ENCODE measurements at places on chromosomes 4 and X.
A peak's percentile ranks its signal among the peaks of the same experiment; 100 is the strongest.

GRCh38 chr4:3686753-3687152 is 79.4 kb upstream of the ADRA2C start:
- DNase-seq = no peak

GRCh38 chr4:128475597-128475996 is 188.0 kb upstream of the PGRMC2 start:
- DNase-seq = no peak

DNA sequence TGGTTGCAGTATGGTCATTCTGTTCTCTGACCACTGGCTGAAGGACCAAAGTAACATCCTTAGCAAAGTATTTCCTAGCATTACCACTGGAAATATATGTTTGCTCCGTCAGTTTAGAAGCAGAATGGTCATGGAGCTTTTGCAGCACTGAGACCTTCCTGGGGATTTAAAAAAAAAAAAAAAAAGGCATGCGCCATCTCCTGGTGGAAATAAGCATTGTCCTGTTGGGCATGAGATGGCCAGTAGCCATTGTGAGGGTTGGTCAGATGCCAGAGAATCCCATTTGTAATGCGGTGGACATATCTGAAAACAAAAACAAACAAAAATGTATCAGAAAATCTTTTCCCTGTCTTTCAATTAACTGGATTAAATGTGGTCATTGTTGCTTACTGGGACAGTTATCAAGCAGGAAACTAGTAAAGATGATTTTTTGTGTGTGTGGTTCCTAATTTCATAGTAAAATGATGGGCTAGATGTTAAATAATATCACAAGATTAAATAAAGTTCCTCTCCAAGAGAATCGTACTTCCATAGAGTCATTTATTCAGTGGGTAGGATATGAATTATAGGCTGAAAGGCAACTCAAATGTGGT is 139.6 kb downstream of the SOWAHB start:
- peak; percentile 33 for DNase-seq

DNA sequence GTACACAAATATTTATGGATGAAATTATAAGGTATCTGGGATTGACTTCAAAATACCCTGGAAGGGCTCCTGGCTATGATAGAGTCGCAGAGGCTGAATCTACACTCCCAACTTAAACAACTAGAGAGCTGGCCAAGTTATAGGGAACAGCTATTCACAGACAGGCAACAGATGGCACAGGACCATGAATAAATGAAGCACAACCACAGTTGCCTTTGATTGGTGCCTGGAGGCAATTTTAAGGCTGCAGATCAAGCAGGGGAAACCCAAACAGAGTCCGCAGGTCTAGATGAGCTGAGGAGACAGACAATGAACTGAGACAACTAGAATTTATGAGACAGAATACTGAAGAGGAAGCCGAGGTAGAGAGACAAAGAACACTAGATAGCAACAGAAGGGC is 155.9 kb downstream of the EVC2 start:
- DNase-seq = no peak

DNA sequence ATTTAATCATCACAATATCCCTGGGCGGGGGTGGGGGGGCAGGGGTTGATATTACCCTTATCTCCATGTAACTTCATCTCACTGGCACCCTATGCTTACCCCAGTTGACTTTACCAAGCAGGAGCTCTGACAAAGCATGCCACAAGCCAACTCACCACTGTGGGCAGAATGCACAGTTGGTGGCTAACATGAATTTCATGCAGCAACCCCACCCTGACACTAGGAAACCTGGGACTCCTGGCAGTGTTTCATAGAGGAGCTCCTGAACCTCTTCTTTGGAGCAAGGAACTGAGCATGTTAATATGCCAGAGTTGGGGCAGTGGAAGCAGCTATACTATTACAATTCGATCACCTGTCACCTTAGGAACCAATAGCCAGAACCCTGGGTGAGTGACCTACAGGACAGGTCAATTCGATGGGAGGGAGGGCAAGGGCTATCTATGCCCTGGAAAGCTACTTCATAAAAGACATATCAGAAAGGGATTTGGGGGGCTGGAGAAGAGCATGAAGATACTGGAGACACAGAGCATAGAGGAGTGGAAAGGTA is 97.2 kb upstream of the ACSL4 start:
- DNase-seq = no peak

GRCh38 chrX:124502166-124502565 is 155.8 kb downstream of the SH2D1A start:
- no peak for DNase-seq

GRCh38 chr4:88333741-88334405 is 44.8 kb upstream of the HERC6 start:
- no peak for DNase-seq

DNA sequence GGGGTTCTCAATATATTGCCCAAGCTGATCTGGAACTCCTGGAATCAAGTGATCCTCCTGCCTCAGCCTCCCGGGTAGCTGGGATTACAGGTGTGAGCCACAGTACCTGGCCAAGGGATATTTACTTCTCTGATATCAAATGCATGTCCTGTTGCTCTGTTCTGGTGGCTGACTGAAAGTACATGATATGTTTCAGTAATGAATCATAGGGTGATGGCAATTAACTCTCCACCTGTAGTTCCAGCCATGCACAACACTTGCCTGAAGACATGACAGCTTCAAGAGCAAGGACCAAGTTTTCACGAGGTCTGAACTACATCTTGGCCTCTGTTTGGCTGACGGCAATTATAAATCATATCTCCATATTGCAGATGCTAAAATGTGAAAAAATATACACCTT is 9.1 kb downstream of the ZCCHC4 start:
- no peak for DNase-seq

- no peak for DNase-seq
These were observed 52.9 kb upstream of the PAGE5 start for GRCh38 chrX:55167124-55167803.

DNA sequence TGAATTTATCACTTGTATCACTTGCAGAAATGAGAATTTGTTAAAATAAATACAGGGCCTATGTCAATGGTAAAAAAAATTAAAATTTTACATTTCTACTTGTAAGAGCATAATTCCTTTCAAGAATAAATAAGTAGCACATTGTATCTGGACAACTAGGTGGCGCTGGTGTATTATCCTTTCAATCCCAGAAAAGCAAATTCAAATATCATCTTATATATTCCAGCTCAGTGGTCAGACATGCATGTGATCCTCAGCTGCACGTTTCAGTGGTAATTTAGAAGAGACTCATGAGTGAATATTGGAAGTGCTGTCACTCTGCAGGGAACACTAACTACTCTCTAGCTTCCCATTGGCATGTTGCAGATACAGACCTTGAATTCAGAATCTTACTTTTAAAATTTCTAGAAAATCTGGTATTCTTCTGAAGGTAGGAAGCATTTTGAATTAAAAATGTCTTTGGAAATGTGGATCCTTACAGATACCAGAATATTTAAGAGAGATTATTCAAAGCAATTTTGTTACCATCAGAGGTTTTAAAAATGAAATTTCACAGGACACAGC is 1414.7 kb upstream of the TENM3 start:
- peak; percentile 15 for DNase-seq

GRCh38 chr4:86441175-86441936 is 81.5 kb upstream of the MAPK10 start:
- DNase-seq = no peak

GRCh38 chr4:69546134-69546765 is 50.5 kb upstream of the UGT2B4 start:
- DNase-seq = no peak

- no peak for DNase-seq
These were observed 111.7 kb downstream of the STK32B start for GRCh38 chr4:5162909-5163508.

DNA sequence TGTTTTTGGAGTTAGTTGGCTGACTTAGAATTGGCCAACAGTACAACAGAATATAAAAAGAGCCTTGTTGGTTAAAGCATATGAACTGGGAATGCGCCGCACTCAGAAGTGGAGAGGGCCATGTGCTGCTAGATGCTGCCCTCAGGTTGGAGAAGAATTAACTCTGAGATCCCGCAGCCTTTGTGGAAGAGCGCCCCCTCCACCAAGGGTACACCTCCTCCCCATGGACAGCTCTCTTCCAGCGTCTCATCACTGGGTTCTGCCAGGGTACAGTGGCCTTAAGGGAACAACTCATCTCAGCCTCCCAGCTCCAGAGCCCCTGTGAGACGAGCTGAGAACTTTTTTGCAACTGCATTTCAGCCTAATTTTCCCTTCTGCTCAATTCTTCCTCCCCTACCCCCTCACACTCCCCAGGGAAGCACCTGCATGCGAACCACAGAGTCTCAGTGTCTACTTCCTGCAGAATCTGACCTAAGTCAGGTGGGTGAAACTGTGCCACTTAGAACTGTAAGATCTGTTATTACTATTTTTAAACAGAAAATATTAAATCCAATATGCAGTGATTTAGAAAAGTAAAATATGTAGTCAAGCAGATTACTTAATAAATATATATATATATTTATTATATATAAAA is 380.6 kb downstream of the RAB28 start:
- DNase-seq = no peak

- DNase-seq = no peak
These were observed 226.5 kb downstream of the FBXO8 start for GRCh38 chr4:174056959-174057358.

GRCh38 chr4:99633772-99634171 is 23.9 kb downstream of the C4orf54 start:
- DNase-seq = no peak

All from SHP77 treated with DMSO at 0.1 percent for 48 hours (cell line).